ENCODE measurements at places on chromosomes 6 and 20.

- DNase-seq: no peak
These were observed 64.1 kb downstream of the NRN1 start for GRCh38 chr6:5942591-5942990.

- no peak for DNase-seq
These were observed 1.2 kb upstream of the SYNJ2 start for GRCh38 chr6:157980288-157981131.

DNA sequence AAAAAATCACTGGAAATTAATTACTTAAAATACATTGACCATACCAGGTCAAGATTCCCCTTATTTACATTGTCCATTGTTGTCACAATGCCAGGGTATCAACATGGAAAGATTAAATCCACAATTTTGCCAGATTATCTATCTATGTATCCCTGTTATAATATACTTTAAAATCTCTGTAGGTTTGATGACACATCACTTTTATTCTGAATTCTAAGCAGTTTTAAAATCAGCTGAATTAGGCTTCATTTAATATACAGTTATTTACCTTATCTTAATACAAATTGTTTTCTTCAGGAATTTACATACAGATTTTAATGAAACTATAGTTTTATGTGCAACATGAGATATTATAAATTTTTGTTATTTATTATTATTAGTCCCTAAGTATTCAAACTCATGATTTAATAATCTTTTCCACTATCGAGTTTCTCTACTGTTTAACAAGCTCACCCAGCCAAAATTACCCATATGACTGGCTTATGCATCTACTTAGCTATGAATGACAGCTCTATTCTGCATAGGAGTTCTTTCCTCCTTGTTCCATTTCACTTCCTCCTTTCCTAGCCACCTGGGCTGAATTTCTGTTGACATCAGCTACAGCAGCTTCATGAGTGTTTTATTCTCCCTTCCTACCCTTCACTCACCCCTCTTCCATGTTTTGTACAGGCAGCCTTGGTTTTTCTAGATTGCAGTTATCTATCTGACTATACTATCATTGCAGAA is 654.2 kb upstream of the MAP3K7 start:
- no peak for DNase-seq

DNA sequence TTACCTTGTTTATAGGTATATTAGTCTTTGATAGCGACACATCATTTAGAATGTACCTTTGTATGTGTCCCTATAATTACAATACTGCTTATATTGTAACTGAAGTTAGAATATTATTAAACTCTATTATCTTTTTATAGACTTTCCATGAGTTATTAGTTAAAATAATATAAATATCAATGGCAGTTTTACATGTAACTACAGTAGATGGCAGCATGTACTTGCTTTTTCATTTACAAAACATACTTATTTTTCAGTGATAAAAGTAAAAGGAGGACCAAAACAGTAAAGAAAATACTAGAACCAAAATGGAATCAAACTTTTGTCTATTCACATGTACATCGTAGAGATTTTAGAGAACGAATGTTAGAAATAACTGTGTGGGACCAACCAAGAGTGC is 364.3 kb downstream of the RIMS1 start:
- no peak for DNase-seq

DNA sequence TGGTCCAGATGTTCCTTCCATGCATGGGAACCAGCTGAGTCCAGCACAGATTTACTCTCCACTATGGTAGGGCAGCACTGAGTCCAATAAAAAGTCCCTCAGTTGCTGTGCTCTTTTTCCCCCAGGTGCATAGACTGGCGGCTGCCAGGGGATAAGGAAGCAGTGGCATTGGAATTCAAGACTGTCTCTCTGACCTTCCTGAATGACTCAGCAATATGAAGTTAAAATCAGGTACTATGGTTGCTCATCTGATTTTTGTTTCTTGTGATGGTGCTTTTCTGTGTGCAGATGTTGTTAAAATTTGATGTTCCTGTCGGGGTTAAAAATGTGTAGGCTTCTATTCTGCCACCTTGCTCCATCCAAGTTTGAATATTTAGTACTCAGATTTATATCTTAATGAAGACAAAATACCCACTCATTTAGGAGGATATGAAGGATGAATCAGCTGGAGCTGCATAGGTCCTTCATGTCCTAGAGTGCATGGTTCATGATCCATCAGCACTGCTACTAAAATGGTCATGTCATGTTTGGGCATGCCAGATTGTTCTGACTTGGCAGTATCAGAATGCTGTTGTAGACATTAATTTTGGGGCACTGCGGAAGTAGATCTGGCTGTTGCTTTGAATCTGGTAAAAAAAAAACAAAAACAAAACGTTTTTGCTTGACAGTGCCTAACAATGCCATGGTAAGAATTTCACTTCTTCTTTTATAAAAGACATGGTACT is 321.2 kb upstream of the MAP3K7 start:
- no peak for DNase-seq

GRCh38 chr20:14342918-14343317 is 5.5 kb upstream of the FLRT3 start:
- DNase-seq: no peak

DNA sequence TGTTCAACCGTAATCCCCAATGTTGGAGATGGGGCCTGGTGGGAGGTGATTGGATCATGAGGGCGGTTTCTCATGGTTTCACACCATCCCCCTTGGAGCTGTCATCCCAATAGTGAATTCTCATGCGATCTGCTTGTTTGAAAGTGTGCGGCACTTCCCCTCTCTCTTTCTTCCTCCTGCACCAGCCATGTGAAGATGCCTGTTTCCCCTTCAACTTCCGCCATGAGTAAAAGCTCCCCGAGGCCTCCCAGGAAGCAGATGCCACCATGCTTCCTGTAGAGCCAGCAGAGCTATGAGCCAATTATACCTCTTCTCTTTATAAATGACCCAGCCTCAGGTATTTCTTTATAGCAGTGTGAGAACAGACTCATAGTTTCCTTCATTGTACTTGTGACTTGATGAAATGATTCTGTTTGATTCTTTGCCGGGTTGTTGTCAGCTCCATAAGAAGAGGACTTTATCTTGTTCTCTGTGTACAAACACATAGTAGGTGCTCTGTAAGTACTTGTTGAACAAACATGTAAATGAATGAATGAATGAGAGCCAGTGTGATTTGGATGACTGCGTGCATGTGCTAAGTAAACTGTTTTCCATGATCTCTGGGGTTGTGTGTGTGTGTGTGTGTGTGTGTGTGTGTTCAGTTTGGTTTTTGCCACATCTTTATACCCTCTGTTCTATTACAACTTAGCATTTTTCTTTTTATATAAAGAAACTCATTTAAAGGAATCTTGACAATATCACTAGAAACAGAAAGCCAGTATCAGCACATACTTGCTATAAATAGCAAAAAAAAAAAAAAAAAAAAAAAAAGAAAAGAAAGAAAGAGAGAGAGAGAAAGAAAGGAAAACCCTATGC is 22.5 kb upstream of the PTGIS start:
- DNase-seq: no peak

DNA sequence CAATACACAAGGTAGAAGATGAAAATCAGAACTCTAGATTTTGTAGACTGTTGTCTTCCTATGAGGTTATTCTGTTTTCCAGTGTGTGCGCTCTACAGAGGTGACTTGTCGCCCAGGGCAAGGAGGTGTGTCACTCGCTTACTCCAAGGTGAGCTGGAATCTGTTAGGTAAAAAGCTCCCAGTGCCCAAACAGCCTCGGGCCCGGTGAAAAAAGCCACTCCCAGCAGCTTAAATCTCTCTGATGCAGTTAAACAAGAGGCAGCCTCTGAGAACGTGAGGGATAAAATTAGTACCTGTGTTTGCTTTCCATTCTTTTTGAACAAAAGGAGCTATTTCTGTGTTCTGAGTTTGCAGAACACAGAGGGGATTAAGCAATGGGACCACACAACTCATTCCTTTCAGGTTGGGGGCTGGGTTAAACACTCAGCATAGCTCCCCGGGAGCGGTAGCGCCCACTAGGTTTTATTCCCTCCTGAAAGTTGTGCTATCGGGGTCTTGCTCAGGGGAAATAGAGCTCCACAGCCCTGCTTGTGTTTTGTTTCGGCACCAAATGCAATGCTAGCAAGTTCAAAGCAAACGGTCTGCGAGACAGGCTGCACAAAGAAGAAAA is 181.2 kb downstream of the FOXA2 start:
- DNase-seq: no peak

- no peak for DNase-seq
These were observed 505.3 kb upstream of the JAG1 start for GRCh38 chr20:11178946-11179654.

- DNase-seq: no peak
These were observed 1.1 kb downstream of the CTSA start for GRCh38 chr20:45892049-45892825.

DNA sequence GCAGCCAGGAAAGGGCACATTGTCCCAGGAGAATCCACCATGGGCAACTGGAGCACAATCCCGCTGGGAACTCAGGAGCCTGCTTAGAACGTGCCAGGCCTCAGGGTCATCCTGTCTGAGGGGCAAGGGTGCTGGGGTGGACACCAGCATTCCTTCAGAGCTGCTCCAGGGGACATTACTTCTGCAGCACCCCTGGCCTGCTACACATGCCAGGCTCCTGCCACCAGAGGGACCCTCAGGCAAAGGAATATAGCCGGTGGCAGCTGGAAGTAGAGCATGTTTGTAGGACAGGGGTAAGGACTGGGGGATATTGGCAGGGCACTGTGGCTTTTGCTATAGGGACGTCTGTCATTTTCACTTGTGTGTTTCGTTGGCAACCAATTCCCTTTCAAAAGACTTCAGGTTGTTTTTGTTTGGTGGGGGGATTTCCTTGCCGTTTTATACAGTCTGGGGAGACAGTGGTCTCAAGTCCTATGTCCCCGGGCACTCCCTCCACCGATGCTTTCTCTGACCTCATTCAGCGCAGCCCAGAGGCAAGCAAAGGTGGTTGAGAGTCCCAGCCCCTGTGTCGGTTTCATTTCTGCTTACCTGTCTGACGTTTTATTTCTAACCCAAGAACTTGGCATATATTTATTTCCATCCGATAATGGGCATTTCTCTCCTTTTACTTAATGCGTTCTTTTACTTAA is 130.8 kb downstream of the JPH2 start:
- DNase-seq: no peak

GRCh38 chr20:20643927-20644326 is 68.5 kb downstream of the RALGAPA2 start:
- DNase-seq: no peak

- no peak for DNase-seq
These were observed 254.2 kb downstream of the C6orf118 start for GRCh38 chr6:165055231-165055630.

DNA sequence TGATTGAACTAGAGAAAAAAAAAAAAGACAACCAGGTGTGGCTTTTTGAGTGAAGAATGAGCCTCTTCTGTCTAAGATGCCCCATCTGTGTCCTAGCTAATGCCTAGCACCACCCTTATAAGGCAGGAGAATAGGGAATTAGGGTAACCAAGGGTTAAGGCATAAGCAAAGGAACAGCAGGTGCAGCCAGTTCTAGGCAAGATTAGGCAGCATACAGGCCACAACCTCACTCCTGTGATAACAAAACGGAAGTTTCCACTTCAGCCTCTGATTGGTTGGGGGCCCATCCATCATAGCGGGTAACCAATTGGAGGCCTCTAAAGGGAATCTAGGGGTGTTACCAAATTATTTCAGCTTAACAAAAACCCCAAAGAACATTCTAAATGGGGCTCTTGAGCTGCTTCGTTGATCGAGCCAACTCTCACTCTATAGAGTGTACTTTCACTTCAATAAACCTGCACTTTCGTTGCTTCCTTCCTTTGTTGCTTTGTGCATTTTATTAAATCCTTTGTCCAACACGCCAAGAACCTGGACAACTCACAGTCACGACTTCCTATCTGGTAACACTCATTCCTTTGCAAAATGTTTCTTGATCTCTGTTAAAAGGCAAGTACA is 61.9 kb upstream of the TAGAP start:
- DNase-seq: peak; percentile 34

DNA sequence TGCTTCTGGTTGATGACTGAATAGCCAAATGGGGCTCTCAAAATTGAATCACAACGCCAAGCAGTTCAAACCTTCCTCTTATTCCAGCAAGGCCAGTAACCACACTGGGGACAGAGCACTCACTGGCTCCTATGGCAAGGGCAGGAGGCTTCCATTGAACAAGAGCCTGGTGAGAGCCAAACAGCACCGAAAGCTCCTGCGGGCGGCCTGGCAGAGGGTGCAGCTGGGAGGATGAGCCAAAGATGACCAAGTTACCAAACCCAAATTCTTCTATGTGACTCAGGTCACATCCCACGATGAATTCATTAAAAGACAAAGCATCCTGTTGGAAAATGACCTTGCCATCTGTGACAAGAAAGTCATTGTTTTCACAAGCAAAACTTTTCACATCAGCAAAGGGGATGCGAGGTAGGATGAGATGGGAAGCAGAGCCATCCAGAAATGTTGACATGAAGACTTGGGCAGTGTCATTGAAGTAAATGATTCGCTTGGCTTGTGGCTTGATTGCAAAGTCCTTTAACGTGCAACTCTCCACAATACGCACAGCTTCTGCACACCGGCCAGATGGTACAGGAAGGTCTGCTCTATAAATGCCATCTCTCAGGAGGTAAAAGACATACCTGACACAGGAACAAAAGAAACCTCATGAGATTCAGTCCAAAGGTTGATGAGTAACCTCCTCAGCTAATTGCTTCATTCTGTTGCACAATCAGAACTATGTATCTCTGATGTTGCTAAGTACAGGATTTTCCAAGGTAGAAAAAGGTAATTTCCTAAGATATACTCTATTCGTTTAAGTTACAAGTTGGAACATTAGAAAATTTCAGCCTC is 36.3 kb downstream of the ROS1 start:
- DNase-seq: no peak
